Stimulated activated CD4-positive, alpha-beta T cell treated with anti-CD3 and anti-CD28 coated beads, Interleukin-15, amount 100 ng/mL, for 48 hours (primary cell): ENCODE measurements at places on chromosomes 2 and 18.

GRCh38 chr2:167114018-167114417 lies 225.7 kb downstream of the XIRP2 start:
- no peak for DNase-seq

- no peak for DNase-seq
Measured at GRCh38 chr2:163405298-163405697, 330.5 kb downstream of the FIGN start.

DNA sequence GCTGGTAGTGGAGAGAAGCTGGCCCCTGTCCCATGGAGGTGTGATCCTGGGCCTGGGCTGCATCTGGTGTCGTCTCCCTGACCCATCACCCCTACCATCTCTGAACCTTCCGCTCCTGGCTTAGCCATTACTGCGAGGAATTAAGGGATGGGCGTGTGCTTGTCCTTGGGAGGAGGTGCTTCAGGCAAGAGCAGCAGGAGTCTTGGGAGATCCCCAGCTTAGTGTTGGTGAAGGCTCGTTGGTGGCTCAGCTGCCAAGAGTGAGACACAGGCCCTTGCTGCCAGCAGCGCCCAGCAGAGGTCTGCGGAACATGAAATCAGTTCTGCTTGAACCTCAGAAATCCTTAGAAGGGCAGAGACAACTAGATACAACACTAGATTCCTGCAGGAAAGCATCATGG lies 59.9 kb upstream of the TGFA start:
- no peak for DNase-seq

DNA sequence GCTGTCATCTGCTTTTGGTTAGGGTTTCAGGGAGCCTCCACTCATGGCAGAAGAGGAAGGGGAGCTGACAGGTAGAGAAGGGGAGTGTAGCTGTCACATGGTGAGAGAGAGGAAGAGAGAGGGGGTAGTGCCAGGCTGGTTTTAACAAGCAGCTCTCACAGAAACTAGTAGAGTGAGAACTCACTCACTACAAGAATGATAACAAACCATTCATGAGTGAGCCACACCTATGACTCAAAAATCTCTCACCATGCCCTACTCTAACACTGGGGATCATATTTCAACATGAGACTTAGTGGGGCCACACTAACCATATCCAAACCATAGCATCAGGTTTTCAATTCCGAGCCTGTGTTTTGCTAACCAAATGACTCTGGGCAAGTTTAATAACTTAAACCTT lies 274.9 kb upstream of the VWC2L start:
- DNase-seq = no peak
